ENCODE measurements at places on chromosomes 6 and 20.

- no peak for DNase-seq
Observed at GRCh38 chr6:113707194-113707593, 150.0 kb upstream of the MARCKS start.

- DNase-seq: no peak
Observed at GRCh38 chr20:18645851-18646250, 58.0 kb downstream of the DTD1 start.

GRCh38 chr6:37489697-37490336 is 9.9 kb downstream of the CCDC167 start:
- DNase-seq: no peak

DNA sequence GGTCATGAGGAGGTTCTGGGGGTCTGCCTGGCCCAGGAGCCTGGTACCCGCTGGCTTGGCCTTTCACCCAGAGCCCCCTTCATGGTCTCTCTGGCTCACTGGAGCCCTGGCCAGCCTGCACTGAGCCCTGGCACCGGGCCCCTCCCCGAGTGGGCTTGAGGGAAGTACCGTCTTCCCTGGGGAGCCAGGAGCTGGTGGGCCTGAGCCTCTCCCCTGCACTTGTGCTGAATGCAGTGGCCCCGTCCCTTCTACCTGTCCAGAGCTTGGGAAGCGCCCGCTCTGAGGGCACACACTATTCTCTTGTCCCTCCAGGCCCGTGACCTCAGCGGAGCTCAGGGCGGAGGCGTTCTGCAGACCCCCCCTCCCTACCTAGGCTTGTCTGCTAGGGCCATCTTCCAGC is 62.2 kb downstream of the TCP11 start:
- DNase-seq: no peak

DNA sequence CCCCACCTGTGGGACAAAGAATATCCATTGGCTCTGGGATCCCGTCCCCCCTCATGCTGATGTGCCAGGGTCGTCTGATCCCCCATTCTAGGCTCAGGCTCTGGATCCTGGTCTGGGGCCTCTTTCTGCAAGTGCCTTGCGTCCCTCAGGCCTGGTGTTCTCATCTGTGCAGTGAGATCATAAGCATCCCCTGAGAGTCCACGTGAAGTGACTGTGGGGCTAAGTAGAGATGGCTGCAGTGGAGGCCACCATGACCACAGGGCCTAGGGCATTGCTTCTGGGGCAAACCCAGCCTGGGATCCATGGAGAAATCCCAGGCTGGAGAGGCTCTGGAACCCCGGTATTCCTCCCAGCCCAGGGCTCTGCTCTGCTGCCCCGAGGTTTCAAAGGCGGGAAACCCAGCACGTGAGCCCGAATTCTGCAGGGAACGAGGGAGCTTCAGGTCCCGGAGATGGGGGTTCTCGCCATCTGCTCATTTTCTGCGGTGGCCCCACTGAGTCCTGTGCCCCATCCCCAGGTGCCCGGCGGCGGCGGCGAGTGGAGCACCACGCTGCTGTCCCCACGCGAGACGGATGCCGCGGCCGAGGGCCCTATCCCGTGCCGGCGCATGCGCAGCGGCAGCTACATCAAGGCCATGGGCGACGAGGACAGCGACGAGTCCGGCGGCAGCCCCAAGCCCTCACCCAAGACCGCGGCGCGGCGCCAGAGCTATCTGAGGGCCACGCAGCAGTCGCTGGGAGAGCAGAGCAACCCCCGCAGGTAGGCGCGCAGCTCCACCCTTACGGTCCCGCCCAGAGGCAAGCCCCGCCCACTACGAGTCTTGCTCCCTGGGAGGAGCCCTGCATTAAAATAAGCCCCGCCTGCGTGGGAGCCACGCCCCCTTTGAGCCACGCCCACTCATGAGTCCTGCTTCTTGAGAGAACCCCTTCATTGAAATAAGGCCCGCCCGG is 105.5 kb upstream of the MYL9 start:
- no peak for DNase-seq

DNA sequence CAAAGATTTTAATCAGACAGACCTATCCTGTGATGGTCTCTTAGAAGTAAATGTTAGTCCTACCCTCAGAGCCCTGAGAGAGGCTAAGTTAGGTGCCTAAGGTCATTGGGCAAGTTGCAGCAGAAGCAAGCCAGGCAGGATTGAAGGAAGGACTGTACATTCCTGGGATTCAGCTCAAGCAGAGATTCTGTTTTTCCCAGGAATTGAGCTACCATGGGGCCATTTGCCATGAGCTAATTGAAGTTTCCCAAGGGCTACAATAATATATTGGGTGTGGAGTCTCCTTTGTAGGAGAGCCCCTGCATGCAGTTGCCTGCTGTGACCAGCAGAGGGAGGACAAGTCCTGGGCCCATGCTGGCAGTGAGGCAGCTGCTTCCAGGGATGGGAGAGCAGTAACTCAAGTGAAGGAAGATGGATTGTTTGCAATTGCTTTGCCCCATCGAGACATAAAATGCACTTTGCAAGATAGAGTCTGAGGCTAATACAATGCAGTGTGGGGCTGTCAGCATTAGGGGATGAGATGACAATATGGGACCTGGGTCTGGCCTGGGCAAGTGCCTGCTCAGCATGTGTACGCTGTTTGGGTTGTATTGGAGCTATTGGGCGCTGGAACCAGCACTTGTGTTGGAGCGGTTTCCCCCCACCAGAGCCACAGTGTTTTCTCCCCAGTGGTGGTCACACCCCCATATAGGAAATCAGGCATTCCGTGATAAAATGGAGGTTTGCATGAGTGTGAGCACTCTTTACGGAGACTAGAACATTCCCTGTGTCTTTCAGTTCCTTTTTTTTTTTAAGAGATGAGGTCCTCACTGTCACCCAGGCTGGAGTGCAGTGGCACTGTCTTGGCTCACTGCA is 27.9 kb downstream of the DNMT3B start:
- DNase-seq: no peak

DNA sequence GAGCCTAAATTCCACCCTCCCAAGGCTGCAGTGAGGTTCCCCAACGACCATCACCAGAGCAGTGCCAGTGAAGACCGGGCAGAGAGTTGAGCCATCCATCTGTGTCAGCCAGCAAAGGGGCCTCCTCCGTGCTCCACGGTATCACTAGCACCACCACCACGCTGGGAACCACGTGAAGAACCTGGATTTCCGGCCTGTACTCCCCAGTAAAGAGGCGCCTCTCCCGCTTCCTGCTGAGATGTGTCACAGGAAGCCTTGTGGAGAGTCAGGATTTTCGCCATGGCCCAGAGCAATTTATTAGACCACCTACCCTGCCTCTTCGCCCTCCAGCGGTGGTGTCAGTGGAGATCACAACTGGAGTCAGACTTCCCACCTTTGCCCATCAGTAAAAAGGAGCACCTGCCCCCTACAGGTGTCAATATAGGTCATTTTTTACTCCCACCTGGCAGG is 28.8 kb downstream of the CPXM1 start:
- no peak for DNase-seq

- DNase-seq: no peak
Observed at GRCh38 chr6:11732036-11732631, 46.5 kb downstream of the ADTRP start.

DNA sequence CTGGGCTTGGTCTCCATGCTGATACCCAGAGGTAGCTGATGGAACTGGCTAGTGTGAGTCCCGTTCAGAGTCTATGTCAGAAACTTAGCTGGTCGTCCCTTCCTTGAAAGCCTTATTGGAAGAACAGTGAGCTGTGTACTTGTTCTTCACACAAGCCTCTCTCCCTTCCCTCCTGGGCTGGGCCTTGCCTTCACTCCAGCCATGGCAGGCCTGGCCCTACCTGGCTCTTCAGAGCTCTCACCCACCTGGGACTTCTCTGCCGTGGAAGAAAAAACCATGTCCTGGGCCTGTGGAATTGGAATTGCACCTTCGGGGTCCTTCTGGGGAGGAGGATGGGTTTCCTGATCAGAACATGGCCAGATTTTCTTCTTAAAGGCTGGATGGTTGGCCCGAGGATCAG is 20.3 kb upstream of the ZNF831 start:
- DNase-seq: no peak

- no peak for DNase-seq
Observed at GRCh38 chr20:57124800-57125517, 141.5 kb downstream of the BMP7 start.

- no peak for DNase-seq
Observed at GRCh38 chr20:10992731-10993130, 318.9 kb upstream of the JAG1 start.

DNA sequence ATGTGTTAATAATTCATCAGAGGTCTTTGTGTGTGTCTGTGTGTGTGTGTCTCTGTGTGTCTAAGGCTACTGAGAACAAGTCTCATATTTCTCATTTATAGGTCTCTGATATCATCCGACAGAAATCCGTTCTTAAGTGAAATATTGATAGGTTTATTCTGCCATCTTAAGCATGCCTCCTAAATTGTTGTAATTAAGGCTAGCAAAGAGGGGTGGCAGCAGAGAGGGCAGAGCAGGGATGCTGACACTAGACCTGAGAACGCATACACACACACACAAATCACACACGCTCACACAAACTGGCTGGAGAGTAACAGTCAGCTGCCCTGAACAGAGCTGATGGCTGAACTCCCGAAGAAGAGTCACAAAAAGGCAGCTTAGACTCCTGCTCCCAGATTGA is 84.9 kb upstream of the LRFN2 start:
- DNase-seq: no peak

DNA sequence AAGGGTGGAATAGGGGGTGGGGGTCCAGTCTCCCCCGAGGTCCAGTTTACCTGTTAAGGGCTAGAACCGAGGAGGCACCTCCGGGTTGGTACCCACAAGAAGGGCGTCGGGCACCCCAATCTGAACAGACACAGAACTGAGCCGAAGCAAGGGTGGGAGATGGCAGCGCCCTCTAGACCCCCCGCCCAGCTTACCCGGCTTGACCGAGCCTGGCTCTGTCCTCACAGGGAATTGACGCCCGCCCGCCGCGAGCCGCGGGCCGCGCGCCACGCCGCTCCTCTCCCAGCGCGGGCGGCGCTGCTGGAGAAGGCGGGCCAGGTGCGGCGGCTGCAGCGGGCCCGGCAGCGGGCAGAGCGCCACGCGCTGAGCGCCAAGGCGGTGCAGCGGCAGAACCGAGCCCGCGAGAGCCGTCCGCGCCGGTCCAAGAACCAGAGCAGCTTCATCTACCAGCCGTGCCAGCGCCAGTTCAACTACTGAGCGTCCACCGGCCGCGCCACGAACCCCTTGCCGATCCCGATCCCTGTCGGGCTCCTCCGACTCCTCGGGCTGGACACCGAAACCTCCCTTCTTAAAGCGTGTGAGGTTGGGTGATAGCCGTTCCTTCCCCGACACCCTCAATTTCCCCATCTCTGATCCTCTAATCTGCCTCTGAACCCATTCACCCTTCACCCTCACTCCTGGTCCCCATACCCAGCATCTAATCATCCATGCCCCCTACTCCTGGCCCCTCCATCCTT is 5.9 kb downstream of the TP53INP2 start:
- no peak for DNase-seq

DNA sequence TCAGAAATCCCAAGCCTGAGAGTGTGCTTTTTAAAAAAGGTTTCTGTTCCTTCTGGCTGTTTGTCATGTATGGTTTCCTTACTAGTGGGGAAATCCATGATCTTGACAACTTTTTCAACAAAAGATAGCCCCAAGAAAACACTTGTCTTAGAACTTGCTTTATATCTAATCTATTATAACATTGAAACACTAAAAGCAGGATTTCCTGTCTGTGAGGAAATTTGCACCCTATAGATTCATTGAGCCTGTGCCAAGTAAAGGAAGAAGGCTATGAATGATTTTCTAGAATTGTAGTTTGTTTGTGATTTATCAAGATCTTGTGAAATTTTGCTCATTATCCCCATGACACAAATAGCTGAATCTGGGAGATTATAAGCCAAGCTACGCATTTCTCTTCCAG is 238.6 kb upstream of the RIN2 start:
- no peak for DNase-seq

DNA sequence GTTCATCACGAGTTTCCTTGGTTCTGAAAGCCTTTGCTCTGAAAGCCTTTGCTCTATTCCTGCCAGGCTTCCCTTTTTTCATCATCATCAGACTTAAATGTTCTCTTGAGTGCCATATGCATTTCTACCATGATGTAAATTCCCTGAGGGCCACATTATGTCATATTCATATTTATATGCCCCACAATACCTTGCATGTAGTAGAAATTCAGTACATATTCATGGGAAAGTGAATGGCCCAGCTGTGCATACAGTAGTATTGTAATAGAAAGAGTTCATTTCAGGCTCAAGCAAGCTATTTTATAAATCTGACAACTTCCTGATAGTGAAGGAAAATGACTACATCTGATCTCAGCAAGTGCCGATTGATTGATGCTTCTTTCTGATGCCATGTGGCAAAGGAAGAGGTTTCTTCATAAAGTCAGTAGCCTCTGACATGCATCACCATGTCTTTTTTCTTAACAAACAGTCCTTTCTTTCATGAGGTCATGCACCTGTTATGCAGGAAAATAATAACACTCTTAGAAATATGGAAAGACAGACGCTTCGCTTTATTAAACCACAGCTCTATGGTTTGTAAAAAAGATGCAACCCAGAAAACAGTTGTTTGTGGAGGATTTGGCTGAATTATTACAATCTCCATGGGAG is 308.7 kb downstream of the SAMD5 start:
- DNase-seq: no peak

GRCh38 chr20:59004493-59004762 is 2.6 kb downstream of the CTSZ start:
- DNase-seq: no peak

- DNase-seq: no peak
Observed at GRCh38 chr6:56841751-56842150, 113.2 kb upstream of the BEND6 start.

DNA sequence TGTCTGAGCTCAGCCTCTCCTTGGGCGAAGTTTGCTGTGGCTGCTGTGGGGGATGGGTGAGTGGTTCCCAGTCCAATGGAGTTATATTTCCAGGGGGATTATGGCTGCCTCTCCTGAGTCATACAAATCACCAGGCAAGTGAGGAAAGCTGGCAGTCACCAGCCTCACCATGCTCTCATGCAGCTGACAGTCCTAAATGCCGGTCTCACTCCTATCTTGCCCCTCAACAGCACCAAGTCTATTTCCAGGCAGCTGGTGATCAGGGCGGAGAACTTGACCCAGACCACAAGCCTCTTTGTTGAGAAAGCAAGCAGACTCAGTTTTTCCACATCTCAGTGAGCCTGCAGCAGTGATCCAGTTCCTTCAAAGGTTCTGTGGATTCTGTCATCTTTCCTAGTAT is 98.9 kb downstream of the TBC1D32 start:
- no peak for DNase-seq

DNA sequence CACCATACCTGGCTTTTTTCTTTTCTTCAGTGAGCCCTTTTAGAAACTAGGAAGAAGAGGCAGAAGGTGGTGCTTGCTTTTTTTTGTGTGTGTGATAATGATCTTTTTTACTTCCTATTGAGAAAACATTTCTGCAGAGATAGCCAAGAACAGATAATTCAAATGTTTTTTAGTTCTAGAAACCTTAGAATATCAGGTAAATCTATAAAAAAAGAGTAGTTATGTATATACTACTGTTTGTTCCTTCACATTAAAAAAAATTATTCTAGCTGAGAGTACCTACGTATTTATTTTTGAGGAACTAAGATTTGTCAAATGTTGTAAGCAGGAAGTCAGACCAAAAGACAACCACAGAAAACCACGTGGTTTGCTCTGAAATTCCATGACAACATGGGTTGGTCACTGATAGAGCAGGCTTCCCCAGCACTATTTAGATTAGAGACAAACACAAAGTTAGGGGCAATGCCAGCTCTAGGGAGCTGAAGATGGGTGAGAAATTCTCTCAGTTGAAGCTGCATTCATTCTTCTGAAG is 12.8 kb downstream of the STK4 start:
- no peak for DNase-seq

- no peak for DNase-seq
Observed at GRCh38 chr6:85966828-85967227, 324.1 kb upstream of the SYNCRIP start.

- no peak for DNase-seq
Observed at GRCh38 chr6:6689400-6690143, 101.1 kb downstream of the LY86 start.

Data from cortex of kidney (tissue), 1 donor.